Upper lobe of left lung (tissue), 6 donors: ENCODE measurements at places on chromosomes 4 and X.

GRCh38 chrX:21840193-21840545, 752 bp downstream of the MBTPS2 start:
- H3K4me3 ChIP-seq = peak overlapping the region; percentile 72
- DNase-seq = no peak
- H3K36me3 ChIP-seq = no peaks in the 10 kb centered on the region
- no peaks in the 10 kb centered on the region for H3K4me1 ChIP-seq

DNA sequence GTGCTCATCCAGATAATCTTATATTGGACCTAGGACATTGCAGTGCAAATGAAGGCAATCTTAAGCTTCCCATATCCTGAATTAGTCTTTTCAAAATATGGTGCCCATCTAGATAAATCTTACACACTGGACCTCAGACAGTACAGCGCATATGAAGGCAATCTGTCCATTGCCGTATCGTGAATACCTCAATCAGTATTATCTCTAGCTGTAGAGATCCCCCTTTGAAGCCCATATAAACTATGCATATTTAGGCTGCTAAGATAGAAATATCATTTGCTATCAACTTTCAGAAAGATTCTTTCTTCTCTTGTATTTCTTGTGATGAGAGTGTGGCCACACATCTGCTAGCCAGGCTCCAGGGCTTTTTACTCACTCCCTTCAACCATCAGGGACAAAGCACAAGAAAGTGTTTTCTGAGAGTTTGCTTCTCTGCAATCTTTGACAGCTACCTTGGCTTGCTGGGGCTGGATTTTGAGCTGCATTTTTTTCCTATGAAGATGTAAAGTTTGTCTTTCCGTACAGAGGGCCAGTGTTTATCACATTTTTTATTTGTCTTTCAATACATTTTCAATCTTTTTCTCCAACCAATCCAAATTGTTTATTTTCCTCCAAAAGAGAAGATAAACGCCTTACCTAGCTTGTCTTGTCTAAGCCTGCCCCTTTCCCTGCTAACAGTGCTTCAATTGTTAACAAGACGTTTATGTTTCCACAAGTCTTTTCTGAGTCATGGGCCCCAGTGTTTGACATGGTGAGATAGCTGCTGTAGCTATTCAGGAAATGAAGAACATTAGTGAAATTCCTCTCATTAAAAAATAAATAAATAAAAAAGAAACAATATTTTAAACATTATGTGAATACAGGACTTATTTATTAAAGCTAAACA, 57.6 kb upstream of the FAT1 start:
- DNase-seq = no peak
- no peak overlapping the region for H3K4me3 ChIP-seq
- no peak overlapping the region for H3K27ac ChIP-seq
- H3K4me1 ChIP-seq = no peaks in the 10 kb centered on the region
- no peaks in the 10 kb centered on the region for H3K36me3 ChIP-seq

DNA sequence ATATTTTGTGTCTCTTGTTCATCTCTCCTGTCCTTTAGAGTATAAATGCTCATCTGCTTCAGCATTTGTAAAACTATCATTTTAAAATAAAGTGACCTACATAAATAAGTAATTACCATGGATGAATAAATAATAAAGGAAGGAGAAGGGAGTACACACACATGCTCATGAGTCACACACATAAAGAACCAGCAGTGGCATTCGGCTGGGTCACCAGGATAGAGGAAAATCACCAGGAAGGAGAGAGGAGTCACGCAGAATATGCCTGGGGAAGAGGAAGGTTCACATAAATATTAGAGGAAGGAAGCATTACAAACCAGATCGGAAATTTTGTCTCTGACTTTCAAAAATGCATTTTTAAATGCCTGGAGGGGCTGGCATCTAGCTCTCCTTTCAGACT, 38.5 kb upstream of the MED14 start:
- no peak for DNase-seq
- no peaks in the 10 kb centered on the region for H3K4me1 ChIP-seq
- no peaks in the 10 kb centered on the region for H3K27me3 ChIP-seq
- no peaks in the 10 kb centered on the region for H3K36me3 ChIP-seq

GRCh38 chr4:184769141-184769765, 35.4 kb upstream of the CENPU start:
- no peak for DNase-seq
- H3K27me3 ChIP-seq = no peaks in the 10 kb centered on the region
- H3K4me3 ChIP-seq = no peak overlapping the region
- H3K36me3 ChIP-seq = peaks cover 86% of the 10 kb centered on the region
- H3K4me1 ChIP-seq = no peaks in the 10 kb centered on the region

DNA sequence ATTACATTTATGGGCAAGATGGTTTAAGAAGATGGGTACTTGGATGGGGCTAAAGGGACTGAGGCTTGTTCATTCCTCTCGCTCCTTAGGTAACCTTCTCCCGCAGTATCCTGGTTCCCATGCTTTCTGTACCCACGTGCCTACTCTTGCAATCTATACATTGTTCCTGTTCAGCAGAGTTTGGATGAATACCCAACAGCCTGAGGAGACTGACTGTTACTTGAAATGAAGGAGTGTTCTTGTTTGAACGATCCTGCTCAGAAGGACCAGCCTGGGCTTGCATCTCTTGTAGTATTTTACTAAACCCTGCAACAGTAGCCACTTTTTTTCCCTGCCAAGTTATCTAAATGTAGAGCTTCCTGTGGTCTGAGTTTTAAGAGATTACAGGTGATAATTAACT, 33.7 kb upstream of the ADH6 start:
- no peaks in the 10 kb centered on the region for H3K27me3 ChIP-seq
- no peaks in the 10 kb centered on the region for H3K36me3 ChIP-seq
- DNase-seq = no peak
- H3K4me1 ChIP-seq = no peaks in the 10 kb centered on the region
- no peak overlapping the region for H3K27ac ChIP-seq

GRCh38 chrX:69130439-69130838, 34.8 kb downstream of the PJA1 start:
- no peak overlapping the region for H3K4me3 ChIP-seq
- no peaks in the 10 kb centered on the region for H3K27me3 ChIP-seq
- no peak overlapping the region for H3K27ac ChIP-seq
- DNase-seq = no peak

DNA sequence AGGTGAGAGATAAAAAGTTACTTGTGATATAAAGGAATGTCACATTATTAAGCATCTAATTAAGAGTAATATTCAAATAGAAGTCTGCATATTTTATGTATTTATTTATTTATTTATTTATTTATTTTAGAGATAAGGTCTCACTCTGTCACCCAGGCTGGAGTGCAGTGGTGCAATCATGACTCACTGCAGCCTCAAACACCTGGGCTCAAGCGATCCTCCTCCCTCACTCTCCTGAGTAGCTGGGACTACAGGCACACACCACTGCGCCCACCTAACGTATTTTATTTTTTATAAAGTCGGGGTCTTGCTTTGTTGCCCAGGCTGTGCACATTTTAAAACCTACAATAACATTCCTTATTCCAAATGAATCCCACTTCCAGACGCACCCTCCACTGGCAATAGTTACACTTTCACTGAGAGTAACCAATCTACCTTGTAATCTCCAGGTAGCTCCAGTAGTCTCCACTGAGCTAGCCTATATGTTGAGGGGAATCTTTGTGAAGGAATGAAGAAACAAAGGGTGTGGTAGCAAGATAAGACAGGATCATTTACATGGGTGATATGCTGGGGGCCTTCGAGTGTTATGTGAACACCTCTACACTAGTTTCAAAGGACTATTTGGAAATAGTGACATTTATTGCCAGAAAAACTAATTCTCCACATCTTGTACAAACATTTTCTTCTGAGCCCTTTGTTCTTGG, 11.9 kb downstream of the SH3D19 start:
- H3K4me1 ChIP-seq = peaks cover 25% of the 10 kb centered on the region
- no peak for DNase-seq
- peaks cover 3% of the 10 kb centered on the region for H3K36me3 ChIP-seq
- no peaks in the 10 kb centered on the region for H3K27me3 ChIP-seq
- no peak overlapping the region for H3K27ac ChIP-seq

DNA sequence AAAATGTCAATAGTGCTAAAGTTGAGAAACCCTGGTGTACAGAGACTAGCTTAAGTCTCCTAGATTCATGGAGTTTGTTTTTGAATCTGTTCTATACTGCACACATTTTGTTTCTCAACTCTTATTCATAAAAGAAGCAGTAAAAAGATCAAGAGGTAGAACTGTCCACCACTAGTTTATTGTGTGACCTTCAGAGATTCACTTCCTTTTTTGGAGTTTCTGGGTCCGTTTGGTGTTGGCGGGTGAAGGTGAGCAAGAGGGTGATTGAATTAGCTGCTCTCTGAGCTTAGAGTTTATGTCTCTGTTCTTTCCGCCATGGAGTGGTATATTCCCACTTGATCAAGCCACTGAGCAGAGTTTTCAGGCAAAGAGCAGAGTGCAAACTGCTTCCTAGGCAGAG, 21.4 kb upstream of the PLAC1 start:
- H3K27me3 ChIP-seq = no peaks in the 10 kb centered on the region
- no peaks in the 10 kb centered on the region for H3K4me1 ChIP-seq
- no peak for DNase-seq
- H3K4me3 ChIP-seq = no peak overlapping the region
- no peak overlapping the region for H3K27ac ChIP-seq
- no peaks in the 10 kb centered on the region for H3K36me3 ChIP-seq

DNA sequence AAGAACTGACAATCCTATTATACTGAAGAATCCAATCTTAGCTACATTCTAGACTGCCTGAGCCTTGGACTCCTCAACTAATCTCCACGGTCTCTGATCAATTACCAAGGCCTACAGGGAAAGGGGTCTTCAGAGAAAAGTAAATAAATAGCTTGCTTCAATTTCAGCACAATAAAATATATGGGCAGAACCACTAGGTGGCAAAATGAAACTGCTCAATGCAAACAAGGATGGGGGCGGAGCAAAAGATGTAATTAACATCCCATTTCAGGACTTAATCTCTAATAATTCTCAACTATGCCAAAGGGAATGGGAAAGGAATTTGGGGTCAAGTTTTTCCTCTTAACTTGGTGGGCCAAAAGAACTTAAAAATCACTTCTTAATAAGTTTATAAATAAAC, 78.4 kb upstream of the MAP3K15 start:
- H3K27me3 ChIP-seq = no peaks in the 10 kb centered on the region
- no peaks in the 10 kb centered on the region for H3K4me1 ChIP-seq
- H3K4me3 ChIP-seq = no peak overlapping the region
- no peak for DNase-seq

DNA sequence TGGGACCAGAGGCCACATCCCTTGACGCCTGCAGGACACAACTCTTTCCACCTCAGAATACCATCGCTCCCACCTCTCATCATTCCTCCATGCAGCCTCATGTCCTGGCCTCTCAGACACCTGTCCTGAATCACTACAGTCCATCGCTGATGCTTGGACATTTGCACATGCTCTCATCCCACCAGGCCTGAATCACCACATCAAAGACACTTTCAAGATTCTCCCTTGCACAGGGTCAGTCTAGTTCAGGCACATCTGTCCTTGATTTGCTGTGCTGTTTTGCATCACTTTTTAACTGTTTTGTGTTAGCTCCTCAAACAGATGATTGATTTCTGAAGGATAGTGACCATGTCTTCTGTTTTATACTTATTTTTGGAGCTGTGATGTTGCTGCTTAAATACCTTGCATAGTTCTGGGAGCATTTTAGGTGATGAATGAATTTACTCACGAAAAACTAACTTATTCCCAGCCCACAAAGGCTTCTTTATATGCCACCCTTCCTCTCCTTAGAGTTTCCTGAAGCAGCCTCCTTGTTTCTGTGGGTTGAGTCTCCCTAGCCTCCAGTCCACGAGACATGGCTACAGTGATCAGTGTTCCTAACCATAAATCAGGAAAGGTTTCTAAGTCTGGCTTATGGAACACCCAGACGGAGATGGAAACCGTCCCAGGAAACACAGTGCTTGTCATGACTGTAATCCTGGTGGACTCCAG, 2.6 kb downstream of the FAM114A1 start:
- DNase-seq = no peak
- H3K27ac ChIP-seq = peak overlapping the region; percentile 97
- H3K4me1 ChIP-seq = peaks cover 53% of the 10 kb centered on the region
- no peaks in the 10 kb centered on the region for H3K27me3 ChIP-seq
- no peak overlapping the region for H3K4me3 ChIP-seq
- peaks cover 16% of the 10 kb centered on the region for H3K36me3 ChIP-seq

DNA sequence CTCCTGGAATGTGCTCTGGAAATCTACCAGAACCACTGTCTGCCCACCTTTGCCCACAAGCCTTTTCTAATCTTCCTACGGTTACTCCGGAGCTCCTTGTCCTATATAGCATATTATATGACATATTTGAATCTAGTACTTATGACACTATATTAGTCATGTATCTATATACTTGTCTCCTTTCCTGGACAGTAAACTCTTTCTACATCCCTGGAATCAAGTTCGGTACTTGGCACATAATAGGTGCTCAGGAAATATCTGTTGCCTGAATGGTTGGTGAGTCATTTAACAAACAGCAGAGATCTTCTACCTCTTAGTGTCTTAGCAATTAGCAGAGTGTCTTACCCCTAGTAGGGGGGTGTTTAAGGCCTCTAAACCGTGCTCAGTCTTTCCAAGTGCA, 123.6 kb downstream of the RELL1 start:
- no peak for DNase-seq
- no peak overlapping the region for H3K4me3 ChIP-seq
- no peak overlapping the region for H3K27ac ChIP-seq
- H3K4me1 ChIP-seq = no peaks in the 10 kb centered on the region
- H3K27me3 ChIP-seq = no peaks in the 10 kb centered on the region

DNA sequence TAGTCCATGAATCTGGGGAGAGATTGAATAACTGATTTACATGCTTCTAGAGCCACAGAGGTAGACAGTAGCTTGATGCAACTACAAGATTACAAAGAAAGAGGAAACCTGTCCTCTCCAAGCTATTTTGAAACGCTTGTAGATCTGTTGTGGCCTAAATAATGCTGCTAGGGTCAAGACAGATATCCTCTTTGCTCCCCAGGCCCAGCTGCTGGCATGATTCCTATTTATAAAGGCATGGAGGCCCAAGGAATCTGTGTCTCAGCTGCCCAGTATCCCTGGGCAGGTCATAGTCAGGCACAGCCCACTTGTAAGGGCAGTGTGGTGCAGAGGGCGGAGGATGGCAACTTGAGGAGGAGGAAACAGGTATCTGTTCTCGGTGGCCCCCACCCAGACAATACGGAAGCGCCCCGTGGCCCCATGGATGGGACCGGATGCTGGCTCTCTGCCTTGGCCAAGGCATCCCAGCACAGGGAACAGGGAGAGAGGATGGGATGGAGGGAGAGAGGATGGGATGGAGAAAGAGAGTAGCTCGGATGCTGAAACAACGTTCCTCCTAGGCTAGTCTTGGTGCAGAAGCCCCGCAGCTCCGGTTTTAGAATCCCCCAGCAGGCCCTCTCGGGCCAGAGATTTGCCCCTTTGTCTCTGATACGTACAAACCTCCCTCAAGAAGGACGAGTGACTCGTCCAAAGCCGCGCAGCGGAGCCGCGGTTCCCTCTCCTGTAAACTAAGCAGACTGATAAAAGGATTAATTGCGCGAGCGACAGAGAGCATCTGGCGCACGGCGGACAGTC, 767 bp upstream of the SMIM20 start:
- peak; percentile 85 for DNase-seq
- peak overlapping the region; percentile 49 for H3K4me3 ChIP-seq
- peak overlapping the region; percentile 96 for H3K27ac ChIP-seq
- no peaks in the 10 kb centered on the region for H3K36me3 ChIP-seq
- no peaks in the 10 kb centered on the region for H3K27me3 ChIP-seq

GRCh38 chr4:34643476-34643875, 1600.8 kb downstream of the ARAP2 start:
- no peak for DNase-seq
- H3K27ac ChIP-seq = no peak overlapping the region
- H3K4me3 ChIP-seq = no peak overlapping the region

- H3K27me3 ChIP-seq = no peaks in the 10 kb centered on the region
- H3K4me3 ChIP-seq = no peak overlapping the region
- no peaks in the 10 kb centered on the region for H3K36me3 ChIP-seq
- DNase-seq = no peak
Measured at GRCh38 chr4:13966231-13967195, 339.0 kb upstream of the BOD1L1 start.
